ENCODE measurements at places on chromosomes 13 and 19.
A peak's percentile ranks its signal among the peaks of the same experiment; 100 is the strongest.

DNA sequence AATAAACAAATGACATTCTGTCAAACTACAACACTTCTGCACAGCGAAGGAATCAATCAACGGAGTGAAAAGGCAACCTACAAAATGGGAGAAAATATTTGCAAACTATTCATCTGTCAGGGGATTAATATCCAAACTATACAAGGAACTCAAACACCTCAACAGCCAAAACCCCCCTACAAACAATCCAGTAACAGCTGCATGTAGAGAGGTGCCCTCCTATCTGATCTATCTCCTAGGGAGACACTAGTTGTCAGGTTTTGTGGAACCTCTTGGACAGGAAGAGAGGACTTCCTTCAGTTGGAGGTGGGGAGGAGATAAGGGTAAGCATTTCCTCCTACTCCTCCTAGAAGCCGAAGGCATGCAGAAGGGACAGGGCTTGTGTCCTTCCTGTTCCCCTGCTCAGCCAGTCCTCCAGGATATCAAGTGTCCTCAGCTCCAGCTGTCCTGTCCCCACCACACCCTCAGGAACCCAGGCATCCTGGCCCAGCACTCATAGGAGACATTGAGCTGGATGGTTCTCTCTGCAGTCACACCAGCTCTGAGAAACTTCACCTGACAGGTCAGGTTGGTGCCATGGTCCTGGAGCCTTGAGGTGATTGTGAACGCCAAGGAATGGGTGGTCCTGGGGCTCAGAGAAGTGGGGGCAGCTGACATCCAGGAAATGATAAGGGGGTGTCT, 9.8 kb upstream of the SIGLEC8 start:
- DNase-seq = no peak

- DNase-seq = no peak
Measured at GRCh38 chr13:80161219-80161618, 179.7 kb downstream of the SPRY2 start.

GRCh38 chr13:78659732-78660494, 958 bp upstream of the OBI1 start:
- DNase-seq = no peak

- DNase-seq = no peak
Measured at GRCh38 chr13:99639126-99639525, 137.9 kb downstream of the TM9SF2 start.

DNA sequence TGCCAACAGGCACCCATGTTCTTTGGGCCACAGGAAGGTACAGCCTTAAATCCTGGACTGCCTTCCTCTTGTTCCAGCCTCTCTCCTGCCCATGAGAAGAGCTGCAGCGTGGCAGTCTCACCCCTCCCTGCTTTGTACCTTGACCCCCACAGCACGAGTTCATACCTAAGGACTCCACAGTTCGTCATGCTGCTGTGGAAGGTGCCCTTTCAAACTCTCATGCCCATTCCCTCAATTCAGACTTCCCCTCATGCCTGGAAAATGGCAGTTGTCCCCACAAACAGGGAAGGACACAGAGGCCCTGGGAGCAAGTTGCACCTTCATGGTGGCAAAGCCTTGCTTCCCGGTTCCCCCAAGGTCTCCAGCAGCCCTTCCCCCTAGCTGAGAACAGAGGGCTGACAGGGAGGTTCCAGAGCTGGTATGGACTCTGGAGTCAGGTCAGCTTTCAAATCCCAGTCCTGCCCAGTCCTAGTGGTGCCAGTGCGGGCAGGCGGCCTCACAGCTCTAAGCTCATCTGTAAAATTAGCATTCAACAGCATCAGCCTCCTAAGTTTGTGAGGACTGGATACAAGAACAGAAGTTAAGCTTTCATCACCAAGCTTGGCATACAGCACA, 8.6 kb downstream of the GSK3A start:
- DNase-seq = no peak

- DNase-seq = no peak
Measured at GRCh38 chr13:42367831-42368230, 95.9 kb downstream of the AKAP11 start.

DNA sequence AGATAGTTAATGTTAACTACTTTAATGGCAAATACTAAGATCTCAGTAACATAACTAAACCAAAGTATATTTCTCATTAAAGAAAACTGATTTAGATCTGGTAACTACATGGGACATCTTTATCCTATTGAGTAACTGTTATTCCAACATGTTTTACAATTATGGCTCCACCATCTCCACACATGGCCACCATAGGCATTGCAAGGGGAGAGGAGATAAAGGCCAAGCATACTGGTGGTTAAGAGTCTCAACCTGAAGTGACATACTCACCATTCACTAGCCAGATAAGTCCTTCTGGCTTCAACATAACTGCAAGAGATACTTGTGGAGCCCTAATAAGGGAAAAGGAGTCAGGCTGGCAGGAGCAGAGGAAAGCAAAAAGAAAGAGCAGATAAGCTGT, 1586.4 kb upstream of the SPRY2 start:
- no peak for DNase-seq

DNA sequence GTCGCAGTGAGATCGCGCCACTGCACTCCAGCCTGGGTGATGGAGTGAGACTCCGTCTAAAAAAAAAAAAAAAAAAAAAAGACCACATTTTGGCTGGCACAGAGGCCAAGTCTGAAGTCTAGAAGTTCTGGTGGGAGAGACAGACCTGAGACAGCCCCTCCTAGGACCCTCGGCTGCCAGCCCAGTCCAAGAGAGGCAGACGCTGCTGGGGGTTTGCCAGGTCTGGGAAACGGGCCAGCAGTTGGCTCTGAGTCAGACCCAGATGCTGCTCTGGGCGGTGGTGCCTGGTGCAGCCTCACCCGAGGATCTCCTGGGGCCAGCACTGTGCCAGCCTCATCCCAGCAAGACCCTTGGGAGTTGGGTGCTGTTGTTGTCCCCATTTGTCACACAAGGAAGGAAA, 5.8 kb downstream of the FCHO1 start:
- DNase-seq = no peak

DNA sequence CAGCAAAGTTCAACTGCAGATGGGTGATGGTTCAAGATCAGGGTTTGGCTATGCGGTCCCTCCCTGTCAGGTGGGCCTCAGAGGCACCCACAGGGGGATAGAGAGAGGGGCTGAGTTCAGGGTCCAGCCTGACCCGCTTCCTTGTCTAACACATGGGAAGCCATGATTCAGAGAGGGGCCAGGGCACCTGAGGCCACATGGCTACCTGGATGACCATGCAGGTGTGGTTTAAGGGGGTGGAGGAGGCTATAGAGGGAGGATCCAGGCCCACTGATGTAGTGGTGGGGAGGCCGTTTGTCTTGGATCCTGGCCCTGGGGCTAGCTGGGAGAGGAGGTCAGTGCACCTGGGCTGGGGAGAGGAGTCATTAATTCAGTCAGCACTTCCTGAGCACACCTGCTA, 56.7 kb downstream of the ZNF536 start:
- peak; percentile 47 for DNase-seq

GRCh38 chr19:56140583-56141416, at the start of gene ZNF444:
ZNF444 (plus strand) TSS chr19:56141287; CDS start chr19:56146912, 5,625 bp downstream.
- DNase-seq = peak; percentile 99

DNA sequence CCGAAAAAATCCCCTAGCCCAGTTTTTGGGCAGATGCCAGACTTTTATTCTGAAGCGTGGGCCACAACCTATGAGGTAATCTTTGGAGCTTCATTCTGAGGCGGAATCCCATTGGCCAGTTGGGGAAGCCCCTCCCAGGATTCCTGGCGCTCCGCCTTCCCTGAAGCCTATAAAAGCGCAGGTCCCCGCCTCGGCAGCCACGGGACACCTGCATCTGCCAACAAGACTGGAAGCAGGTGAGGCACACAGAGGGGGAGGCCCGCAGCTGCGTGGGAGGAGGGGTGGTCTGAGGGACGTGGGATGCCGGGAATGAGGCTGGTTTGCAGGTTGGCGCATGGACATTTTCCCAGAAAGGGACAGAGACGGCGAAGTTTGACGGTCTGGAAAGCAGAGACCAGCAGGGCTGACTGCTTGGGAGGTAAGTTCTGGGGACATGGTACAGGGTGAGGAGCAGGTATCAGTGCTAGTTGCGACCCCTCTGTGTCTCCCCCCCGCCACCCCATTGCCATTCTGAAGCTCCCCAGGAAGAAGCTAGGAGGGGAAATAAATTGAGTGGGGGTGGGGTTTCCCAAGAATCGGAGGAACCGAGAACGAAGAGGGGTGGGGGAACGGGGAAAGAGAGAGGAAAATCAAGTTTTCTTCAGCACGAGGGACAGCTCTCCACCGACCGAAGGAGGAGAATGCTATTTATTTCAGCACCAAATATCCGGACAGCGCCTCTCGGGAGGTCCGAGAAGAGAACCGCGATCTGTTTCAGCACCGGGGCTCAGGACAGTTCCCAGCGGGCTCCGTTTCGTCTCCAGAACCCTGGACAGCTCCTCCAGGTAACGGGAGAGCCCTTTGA, 22.4 kb upstream of the FEM1A start:
- DNase-seq = peak; percentile 66

DNA sequence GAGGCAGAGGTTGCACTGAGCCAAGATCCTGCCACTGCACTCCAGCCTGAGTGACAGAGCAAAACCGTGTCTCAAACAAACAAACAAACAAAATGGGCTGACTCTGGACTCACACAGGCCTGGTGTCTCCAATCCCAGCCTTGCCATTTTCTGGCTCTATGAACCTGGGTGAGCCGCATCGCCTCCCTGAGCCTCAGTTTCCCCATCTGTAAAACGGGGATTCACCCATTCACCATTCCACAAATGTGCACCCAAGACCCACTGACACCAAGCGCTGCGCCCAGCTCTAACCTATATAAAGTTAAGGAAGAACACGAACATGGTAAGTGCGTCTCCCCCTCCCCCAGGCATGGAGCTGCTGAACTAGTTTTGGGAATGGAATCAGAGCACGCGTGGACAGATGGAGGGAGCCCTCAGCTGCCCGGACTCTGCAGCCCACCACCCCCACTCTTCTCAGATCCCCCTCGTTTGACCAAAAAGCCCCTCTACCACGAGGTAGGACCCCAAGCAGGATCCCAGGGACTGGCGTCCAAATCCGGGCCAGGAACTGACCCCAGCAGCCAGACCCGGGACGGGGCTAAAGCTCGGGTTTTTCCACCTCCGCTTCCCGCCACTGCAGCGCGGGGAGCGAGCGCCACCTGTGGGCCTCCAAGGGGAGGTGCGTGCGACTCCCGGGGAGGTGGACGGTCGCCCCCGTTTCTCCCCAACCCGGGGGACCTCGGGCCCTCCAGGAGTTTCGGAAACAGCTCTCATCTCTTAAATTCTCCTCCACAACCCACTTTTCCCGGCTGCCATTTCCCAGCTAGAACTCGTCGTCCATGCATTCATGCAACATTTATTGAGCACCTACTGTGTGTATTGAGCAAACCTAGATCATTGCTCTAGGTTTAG, 33.0 kb upstream of the ADGRE5 start:
- peak; percentile 64 for DNase-seq

- no peak for DNase-seq
Measured at GRCh38 chr13:27302643-27303262, 32.1 kb downstream of the RASL11A start.

GRCh38 chr19:13640611-13641010, 123.7 kb upstream of the MRI1 start:
- no peak for DNase-seq

- no peak for DNase-seq
Measured at GRCh38 chr19:16359074-16359473, 34.4 kb downstream of the KLF2 start.

- DNase-seq = no peak
Measured at GRCh38 chr13:90882551-90882950, 464.9 kb upstream of the MIR17HG start.

DNA sequence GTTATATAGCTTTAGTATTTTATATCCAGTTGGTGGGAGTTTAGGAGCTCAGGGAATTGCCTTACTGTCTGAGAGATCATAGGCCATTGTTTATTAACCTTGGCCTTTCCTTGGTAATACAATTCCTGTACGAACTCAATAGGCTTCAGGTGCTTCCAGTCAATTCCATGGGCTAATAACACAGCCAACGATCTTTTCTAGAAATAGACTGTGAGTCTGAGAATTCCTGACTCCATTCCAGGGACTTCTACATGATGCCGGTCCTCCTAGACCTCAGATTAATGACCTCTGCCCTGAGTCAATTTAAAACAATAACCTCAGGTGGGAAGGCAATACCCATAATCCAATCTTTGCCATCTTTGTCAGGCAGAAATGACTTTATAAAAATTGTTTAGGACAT, 39.6 kb upstream of the KLF12 start:
- DNase-seq = no peak

GRCh38 chr19:10831987-10832938, 3.7 kb downstream of the TMED1 start:
- no peak for DNase-seq

GRCh38 chr13:111555268-111555808, 234.9 kb downstream of the TEX29 start:
- DNase-seq = no peak

DNA sequence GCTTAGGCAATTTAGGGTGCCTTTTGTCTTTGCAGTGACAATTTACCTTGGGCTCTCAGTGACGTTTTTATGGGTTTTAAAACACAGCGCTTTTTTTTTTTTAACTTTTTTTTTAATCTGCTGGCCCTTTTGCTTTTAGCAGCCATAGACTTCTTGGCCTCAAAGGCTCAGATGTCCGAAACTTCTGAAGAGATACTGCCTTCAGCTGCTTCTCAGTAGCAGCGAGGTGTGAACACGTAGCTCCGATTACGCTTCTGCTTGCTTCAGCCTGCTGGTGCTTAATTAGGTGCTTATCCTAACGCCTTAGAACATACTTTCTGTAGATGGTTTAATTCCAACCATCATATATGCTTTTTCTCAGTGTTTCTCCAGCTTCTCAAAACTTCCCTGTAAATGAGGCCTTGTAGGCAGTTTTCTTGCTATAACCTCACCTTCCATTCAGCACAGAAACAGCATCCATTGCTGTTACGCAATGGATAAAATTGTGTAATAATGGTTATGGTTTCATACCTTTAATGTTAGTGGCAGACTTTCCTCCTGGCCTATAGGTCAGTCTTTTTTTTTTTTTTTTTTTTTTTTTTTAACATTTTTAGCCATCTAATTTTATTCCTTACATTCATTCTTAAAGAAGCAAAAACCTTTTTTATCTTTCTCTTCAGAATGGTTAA, 723.9 kb downstream of the GPC5 start:
- DNase-seq = no peak

GRCh38 chr19:33396701-33397535, 23.4 kb downstream of the CEBPG start:
- DNase-seq = no peak

GRCh38 chr19:16330806-16331690, 6.4 kb downstream of the KLF2 start:
- DNase-seq = no peak

DNA sequence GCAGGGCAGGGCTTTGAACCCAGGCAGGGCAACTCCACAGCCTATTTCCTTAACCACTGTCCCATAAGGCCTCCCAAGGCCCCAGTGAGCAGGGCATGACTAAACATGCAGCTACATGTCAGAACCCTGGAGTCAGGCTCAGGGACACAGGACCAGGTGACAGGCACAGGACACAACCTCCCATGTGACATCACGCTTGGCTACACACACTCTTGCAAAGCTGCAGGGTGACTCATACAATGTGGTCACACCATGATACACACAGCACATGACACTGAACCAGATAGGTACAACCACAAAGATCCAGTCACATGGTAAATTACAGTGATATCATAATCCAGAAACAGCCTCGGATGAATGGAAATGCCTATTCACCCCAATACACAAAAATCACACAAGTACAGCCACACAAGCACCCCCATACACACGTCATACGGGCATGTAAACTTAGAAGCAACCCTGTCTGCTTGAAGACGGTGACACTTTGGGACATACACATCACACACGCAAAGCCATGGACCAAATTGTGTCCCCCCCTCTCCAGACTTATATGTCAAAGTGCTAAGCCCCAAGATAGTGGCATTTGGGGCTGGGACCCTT, 14.5 kb downstream of the KLK4 start:
- DNase-seq = no peak
